ENCODE measurements at places on chromosomes 1 and 21.

- no peak for DNase-seq
Observed at GRCh38 chr1:89363638-89364536, at the start of gene GBP6. Gene GBP6 (plus strand): TSS chr1:89364059. CDS start chr1:89368552, 4,493 bp downstream.

- DNase-seq = no peak
Observed at GRCh38 chr1:107824946-107825345, 140.0 kb downstream of the VAV3 start.

DNA sequence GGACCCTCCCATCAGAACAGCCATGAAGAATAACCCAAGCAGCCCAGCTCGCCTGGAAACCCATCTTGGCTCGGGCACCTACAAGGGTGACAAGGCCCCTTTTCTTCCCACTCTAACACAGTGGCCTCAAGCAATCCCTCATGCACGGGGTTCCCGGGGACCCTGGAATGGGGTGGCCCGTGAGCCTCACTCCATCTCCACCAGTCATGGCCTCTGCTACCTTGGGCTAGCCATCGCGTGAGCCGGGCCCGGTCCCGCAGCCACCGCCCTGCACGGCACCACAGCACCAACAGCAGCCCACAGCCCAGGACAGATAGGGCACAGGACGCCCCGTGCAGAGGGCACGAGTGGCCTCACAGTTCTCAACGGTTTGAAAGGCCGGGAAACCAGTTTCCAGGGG, 19.0 kb downstream of the WDR4 start:
- no peak for DNase-seq

GRCh38 chr1:209355415-209355814, 228.1 kb upstream of the CAMK1G start:
- DNase-seq = no peak

DNA sequence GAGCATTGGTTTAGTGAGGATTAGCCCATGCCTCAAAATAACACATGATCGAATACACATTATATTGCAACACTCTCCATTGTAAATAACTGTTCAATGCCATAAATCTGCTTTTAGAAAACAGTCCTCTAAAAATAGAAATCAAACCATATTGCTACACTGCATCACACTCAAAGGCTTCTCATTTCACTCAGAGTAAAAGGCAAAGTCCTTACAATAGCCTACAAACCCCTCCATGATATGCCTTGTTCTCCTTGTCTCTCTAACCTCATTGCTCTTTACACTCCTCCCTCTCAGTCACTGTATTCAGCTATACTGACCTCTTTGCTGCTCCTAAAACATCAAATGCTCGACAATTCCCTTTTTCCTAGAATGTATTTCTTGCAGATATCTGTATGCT, 64.2 kb downstream of the CYYR1 start:
- no peak for DNase-seq

- no peak for DNase-seq
Observed at GRCh38 chr1:95002540-95003432, 70.0 kb downstream of the ALG14 start.

DNA sequence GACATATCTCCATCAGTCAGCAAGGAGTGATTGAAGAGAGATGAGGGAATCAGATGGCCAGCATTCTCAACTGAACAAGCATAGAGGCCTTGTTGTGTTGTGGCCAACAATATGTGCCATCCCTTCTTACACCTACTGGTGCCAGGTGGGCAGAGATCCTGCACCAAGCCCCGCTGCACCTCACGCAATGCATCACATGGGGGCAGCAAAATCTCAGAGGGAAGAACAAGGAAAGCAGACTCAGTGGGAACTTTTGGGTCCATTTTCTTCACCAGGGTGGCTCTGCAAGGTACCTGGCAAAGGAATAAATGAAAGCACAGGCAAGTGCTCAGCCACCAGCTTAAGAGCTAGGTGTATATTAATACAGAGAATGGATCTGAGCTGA, 33.2 kb downstream of the HSD3B2 start:
- DNase-seq = peak; percentile 35

DNA sequence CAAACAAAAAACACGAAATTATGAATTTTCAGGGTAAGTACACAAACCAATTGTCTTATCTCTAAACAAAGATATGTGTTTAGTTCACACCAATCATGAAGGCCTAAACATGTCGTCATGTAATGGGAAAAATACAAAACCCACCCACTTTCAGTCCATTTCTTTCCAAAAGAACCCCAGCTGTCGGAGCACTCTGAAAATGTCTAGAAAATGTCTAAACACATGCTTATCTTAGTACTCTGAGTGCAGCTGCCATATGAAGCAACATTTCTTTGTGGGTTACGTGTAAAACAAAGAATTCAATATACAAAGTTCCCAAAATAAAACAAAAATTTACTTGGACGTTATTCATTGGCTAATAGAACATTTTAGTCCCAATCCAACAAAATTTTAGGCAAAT, 22.7 kb downstream of the SERBP1 start:
- DNase-seq = no peak

GRCh38 chr21:35504277-35504676, 455.2 kb upstream of the RUNX1 start:
- DNase-seq = no peak

- DNase-seq = peak; percentile 30
Observed at GRCh38 chr1:8671306-8671917, 146.0 kb downstream of the RERE start.

- DNase-seq = no peak
Observed at GRCh38 chr1:172185211-172185610, 235.3 kb upstream of the C1orf105 start.
